Regular cardiac myocyte (primary cell): ENCODE measurements at places on chromosomes 1 and 21. TPM values are rescaled to one million over a fixed set of nuclear protein-coding genes. Genes with fewer than 3 reads are reported as not detected.

The GBP2 gene
- 10.9 and 52.1 TPM in 2 replicates for total RNA-seq

The OR2T35 gene
- not detected in 2 replicates for total RNA-seq

The AMY2A gene
- total RNA-seq, result not detected in 2 replicates

The TSSK3 gene
- total RNA-seq, result 0.56 TPM in 1 of 2 replicates, not detected in the other

The DIO1 gene
- total RNA-seq, result not detected in 2 replicates

The TMEM79 gene
- 1.3 and 1.4 TPM in 2 replicates for total RNA-seq

The OR14K1 gene
- total RNA-seq, result not detected in 2 replicates

The ELF3 gene
- 0.77 and 2.5 TPM in 2 replicates for total RNA-seq
